Activated CD4-positive, alpha-beta T cell treated with anti-CD3 and anti-CD28 coated beads, Interleukin-2, amount 10 ng/mL, durations not matched to agents 7 days and 5 days (primary cell): ENCODE measurements at places on chromosomes 13 and 19. TPM values are rescaled to one million over a fixed set of nuclear protein-coding genes. Genes with fewer than 3 reads are reported as not detected.

GRCh38 chr19:2129486-2129885 is 21.9 kb downstream of the AP3D1 start:
- no peaks in the 10 kb centered on the region for H3K27me3 ChIP-seq
- no peak for DNase-seq
- H3K4me1 ChIP-seq = no peaks in the 10 kb centered on the region
- H3K27ac ChIP-seq = no peak overlapping the region
- peaks cover 24% of the 10 kb centered on the region for H3K36me3 ChIP-seq

DNA sequence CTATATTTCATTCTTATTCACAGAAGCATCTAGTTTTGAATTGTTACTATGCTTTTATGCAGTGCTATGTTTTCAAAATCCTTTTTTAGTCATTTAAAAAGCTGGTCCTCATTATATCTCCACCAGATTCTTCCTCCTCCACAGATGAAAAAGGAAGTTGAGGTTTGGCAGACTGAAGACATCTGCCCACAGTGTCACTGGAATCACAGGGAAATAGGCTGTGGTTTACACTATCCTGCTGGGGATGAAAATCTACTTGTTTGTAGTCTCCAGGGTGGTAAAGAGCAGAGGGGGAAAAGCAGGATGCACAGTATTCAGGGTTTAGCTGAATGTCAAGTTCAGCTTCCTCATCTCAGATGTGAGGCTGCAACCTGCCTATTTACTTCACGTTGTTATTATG is 351.2 kb downstream of the DNAJC15 start:
- H3K4me1 ChIP-seq = peaks cover 8% of the 10 kb centered on the region
- no peak for DNase-seq
- H3K27ac ChIP-seq = no peak overlapping the region
- H3K36me3 ChIP-seq = peaks cover 3% of the 10 kb centered on the region

Gene GNA15
- 22.8 TPM for total RNA-seq

Gene UBXN6
- total RNA-seq = 44.6 TPM

- DNase-seq = no peak
- peaks cover 54% of the 10 kb centered on the region for H3K36me3 ChIP-seq
- no peaks in the 10 kb centered on the region for H3K4me1 ChIP-seq
- H3K4me3 ChIP-seq = no peak overlapping the region
Measured at GRCh38 chr13:50026788-50027473, 11.7 kb downstream of the KCNRG start.

- peaks cover 33% of the 10 kb centered on the region for H3K27me3 ChIP-seq
- H3K27ac ChIP-seq = no peak overlapping the region
- no peak for DNase-seq
- no peak overlapping the region for H3K4me3 ChIP-seq
Measured at GRCh38 chr19:295687-296370, 4.6 kb upstream of the PLPP2 start.

- no peaks in the 10 kb centered on the region for H3K36me3 ChIP-seq
- H3K27me3 ChIP-seq = no peaks in the 10 kb centered on the region
- no peak overlapping the region for H3K27ac ChIP-seq
- peaks cover 15% of the 10 kb centered on the region for H3K4me1 ChIP-seq
- H3K4me3 ChIP-seq = no peak overlapping the region
- no peak for DNase-seq
Measured at GRCh38 chr13:23680845-23681669, 110.8 kb downstream of the TNFRSF19 start.

Gene DLL3
- total RNA-seq = 0.35 TPM

DNA sequence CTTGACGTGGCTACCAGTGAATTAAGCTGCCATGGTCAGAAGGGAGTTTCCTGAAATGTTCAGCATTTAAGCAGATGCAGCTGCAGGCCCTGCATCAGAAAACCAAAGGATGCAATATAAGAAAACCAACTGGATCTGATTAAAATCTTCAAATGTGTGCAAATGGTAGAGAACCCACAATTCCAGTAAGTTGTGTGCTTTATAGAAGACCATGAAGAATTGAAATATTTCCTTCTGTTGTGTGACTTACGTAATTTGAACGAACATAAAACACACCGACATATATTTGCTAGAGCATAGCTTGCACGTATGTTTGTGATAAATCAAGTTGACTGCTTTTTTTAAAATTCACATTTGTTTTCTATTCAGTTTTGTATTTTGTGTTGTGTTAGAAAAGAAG is 191.4 kb downstream of the COL4A1 start:
- H3K27ac ChIP-seq = no peak overlapping the region
- DNase-seq = no peak
- no peaks in the 10 kb centered on the region for H3K4me1 ChIP-seq

Gene SIGLECL1
- total RNA-seq = not detected

GRCh38 chr19:47754206-47755064 is 9.1 kb downstream of the NOP53 start:
- no peak for DNase-seq
- H3K27ac ChIP-seq = no peak overlapping the region
- peaks cover 43% of the 10 kb centered on the region for H3K4me1 ChIP-seq
- H3K4me3 ChIP-seq = no peak overlapping the region
- peaks cover 58% of the 10 kb centered on the region for H3K36me3 ChIP-seq

Gene GRAMD1A
- total RNA-seq = 106 TPM

Gene DIS3
- total RNA-seq = 31.8 TPM

Gene USHBP1
- 0.27 TPM for total RNA-seq

Gene SHC2
- total RNA-seq = not detected

DNA sequence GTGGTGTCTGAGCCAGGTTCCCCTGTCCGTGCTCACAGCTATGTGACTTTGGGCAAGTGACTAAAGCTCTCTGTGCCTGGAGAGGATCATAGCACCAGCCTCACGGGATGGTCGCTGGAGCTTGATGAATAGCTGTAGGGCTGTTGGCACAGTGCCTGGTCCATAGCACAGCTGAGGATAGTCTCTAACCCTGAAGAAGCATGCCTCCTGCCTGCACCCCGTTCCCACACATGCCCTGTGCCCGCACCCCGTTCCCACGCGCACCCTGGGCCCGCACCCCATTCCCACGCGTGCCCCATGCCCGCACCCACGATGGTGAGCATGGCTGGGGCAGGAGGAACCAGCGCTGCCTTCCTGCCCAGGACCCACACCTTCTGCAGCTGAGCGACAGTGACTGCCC is 63.7 kb upstream of the F7 start:
- DNase-seq = no peak
- no peaks in the 10 kb centered on the region for H3K27me3 ChIP-seq
- no peak overlapping the region for H3K27ac ChIP-seq
- no peaks in the 10 kb centered on the region for H3K4me1 ChIP-seq
- H3K36me3 ChIP-seq = no peaks in the 10 kb centered on the region

Gene VSIG10L
- 0.99 TPM for total RNA-seq

DNA sequence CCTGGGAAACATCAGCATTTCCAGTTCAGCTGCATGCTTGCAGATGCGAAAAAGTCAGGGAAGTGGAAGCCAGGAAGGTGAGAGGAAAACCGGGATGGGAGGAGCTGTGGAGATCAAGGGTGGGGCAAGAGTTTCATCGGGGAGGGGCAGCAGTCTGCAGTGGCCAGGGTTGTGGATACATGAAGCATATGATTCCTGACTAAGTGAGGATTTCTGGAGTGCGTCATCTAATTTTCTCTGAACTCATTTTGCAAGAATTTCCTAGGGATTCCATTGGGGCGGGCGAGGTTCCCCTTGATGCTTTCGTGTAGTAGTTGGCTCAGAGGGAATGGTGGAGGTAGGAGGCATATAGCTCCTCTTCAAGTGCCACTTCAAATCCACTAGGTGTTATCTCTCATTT is 344.1 kb upstream of the TMTC4 start:
- DNase-seq = no peak
- H3K4me1 ChIP-seq = no peaks in the 10 kb centered on the region
- no peaks in the 10 kb centered on the region for H3K36me3 ChIP-seq
- no peak overlapping the region for H3K27ac ChIP-seq

Gene SYCN
- total RNA-seq = not detected
